HFFc6 (cell line): ENCODE measurements at places on chromosomes 12 and 14.

GRCh38 chr14:58297412-58297761, 968 bp upstream of the ARID4A start:
- peak; percentile 27 for DNase-seq

DNA sequence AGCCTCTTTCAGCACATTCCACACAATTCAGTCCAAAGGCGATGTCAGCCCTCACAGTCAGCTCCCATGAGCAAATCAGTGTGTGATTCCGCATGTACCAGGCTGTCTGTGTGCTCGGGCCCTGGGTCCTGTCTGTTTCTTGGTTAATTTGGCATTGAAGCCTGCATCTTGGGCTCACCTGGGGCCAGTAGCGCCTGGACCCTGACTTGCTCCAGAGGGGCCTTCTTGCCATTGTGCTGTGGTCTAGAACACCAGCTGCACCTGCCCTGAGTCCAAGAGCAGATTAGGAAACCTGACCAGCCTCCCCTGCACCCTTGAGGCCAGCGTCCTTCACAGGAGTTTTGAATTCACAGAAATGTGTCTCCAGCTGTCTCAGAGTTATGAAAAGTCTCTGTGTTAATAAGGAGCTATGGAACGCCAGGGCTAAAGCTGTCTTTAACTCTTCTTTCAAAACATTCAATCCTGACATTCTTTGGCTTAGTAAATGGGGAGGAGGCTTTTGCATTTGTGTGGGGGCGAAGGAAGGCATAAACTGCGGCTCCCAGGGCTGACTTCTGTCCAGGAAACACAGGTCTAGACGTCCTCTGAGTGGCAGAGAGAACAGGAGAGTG, 102.2 kb downstream of the ARF6 start:
- no peak for DNase-seq

DNA sequence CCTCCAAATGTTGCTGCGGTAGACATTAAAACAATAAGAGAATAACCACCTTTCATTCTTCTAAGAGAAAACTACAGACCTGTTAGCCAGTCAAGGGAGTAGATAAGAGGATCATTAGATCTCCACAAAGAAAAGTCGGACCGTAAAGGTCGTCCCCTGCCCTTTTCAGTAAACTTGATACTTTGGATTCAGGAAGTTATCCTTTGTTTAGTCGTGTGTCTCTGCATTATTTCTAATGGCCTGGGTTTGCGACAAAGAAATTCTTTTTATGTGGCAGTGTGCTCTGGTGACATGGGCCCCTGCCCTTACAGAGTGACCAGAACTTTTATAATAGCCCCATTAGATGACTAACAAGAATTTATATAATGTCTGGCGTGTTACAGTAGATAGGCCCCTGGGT, 44.6 kb upstream of the EVL start:
- no peak for DNase-seq

GRCh38 chr12:96223411-96224218, 29.4 kb downstream of the ELK3 start:
- no peak for DNase-seq

GRCh38 chr12:110233212-110233903, 47.7 kb upstream of the ATP2A2 start:
- no peak for DNase-seq

DNA sequence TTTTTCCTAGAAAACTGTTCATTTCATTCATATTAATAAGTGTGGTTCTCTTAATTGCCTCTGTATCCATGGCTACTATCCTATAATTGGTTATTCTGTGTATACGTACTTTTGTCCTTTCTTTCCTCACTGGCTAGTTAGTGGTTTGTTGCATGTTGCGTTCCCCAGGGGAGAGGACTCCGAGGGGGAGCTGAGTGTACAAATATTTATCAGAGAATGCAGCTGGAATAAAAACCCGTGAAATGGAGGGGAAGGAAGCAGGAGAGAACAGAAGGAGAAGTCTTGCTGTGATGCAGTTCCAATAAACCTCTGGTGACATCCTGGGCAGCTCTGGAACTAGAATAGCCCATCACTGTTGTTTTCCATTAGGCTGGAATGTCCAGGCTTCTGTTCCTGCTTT, 117.1 kb upstream of the RGS6 start:
- no peak for DNase-seq

GRCh38 chr14:89669193-89669592, 252.2 kb upstream of the FOXN3 start:
- DNase-seq, result no peak

GRCh38 chr14:49420201-49420600, 166.0 kb downstream of the RPS29 start:
- DNase-seq, result no peak

- DNase-seq, result no peak
Observed at GRCh38 chr12:57343703-57344378, 87.0 kb downstream of the R3HDM2 start.

DNA sequence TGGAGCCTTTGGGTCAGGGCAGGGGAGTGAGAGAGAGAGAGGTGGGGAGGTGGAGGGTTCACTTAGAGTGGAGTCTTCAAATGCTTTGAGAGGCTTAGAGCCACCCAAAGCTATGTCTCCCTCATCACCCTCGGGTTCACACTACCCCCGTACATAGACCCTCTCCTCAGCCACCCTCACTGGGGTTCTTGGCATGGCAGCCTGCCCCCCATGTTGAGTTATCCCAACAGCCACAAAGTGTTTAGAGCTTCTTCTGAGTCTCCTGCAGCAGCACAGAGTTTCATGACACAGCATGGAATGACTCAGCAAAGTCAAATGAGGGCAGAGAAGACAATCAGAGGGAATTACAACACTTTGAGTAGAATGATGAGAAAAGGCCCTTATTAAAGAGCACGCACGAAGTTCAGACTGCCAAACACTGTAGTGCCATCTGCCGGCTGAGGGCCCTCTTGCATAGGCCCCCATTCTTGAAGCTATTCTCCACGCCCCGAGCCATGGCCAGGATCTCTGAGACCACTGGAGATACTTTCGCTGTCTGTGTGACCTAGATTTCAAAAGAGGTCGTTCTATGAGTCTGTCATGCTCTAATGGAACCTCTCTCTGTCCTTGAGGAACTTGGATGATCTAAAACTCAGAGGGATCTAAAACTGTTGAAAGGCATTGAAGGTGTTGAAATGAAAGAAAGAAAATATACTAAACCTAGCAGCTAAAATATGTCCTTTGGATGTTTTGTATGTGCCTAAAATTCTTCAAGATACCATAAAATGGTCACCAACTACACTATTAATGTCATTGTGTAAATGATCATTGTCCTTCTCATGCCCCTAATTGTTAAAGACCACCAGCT, 221.9 kb downstream of the PELI2 start:
- peak; percentile 97 for DNase-seq
